ENCODE measurements at places on chromosomes 4 and X.
A peak's percentile ranks its signal among the peaks of the same experiment; 100 is the strongest.

DNA sequence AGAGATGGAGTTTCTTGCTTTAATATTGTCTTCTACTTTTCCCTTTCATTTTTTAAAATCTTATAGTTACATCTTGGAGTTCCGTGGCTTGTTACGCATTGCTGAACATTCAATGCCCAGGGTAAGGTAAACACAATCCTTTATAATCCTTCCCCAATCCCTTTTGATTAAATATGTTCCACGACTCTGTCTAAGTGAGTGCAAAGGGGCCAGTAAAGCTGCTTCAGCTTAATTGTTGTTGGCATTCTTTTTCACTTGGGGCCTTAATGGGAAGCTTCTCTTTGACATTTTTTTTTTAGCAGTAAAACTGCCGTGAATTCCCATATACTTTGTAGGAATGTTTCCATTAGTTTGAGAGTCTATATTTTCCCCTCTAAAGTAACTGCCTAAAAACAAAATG, 1028.1 kb downstream of the C4orf33 start:
- DNase-seq: no peak

GRCh38 chrX:126929071-126929470, 109.5 kb downstream of the PRR32 start:
- no peak for DNase-seq

- peak; percentile 17 for DNase-seq
Measured at GRCh38 chrX:130885996-130886395, 17.0 kb downstream of the ENOX2 start.

- no peak for DNase-seq
Measured at GRCh38 chr4:60562334-60562733, 637.8 kb upstream of the ADGRL3 start.

DNA sequence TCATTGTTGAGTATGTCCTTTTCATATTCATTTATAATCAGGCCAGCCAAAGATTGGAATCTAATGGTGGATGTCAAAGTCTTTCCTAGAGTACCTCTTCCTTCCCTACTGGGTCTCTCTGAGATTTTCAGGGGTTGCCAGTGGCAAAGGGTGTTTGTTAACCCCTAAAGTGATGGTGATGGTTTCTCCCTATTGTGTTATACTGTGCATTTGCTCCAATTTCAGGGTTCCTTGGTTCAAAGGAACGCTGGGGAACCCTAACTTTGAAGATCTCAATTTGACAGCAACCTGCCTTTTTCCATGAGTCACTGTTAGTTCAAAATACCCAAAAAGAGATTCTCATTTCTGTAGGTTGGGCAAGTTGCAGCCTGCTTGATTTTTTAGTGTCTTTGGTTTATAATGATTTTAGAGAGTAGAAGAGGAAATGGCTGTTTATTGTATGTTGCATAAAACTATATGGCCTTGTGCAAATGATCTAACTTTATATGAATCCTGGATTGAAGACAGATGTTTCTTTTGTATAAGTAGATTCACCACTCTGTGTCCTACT, 23.0 kb downstream of the GAB1 start:
- no peak for DNase-seq

- DNase-seq: no peak
Measured at GRCh38 chr4:106019771-106020170, 124.5 kb downstream of the NPNT start.

GRCh38 chr4:83308672-83309071, 24.1 kb upstream of the COQ2 start:
- DNase-seq: no peak
